ENCODE measurements at places on chromosomes 5 and 9.

DNA sequence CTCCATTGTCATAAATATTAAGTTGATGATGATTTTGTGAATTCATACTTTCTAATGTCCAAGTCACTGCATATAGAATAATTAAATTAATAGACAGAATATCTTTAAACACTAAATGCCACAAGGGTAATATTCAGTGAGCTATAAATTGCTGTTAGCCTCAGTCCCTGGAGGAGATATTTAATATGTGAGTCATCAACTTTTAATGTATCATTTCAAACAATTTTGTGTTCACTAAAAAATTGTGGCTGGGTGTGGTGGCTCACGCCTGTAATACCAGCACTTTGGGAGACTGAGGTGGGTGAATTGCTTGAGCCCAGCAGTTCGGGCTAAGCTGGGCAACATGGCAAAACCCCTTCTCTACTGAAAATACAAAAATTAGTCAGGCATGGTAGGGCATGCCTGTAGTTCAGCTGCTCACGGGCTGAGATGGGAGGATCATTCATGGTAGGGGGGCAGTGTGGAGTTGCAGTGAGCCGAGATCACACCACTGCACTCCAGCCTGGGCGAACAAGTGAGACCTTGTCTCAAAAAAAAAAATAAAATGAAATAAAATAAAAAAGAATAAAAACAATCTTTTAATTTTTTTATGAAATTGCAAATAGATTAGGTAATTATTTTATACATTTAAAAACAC lies 717.3 kb upstream of the CHD1 start:
- DNase-seq: no peak

- no peak for DNase-seq
Measured at GRCh38 chr5:160285316-160285715, 27.0 kb downstream of the CCNJL start.

GRCh38 chr5:1050423-1051365 lies 42.1 kb downstream of the NKD2 start:
- DNase-seq: no peak

GRCh38 chr5:93343570-93343969 lies 237.4 kb downstream of the NR2F1-AS1 start:
- no peak for DNase-seq

DNA sequence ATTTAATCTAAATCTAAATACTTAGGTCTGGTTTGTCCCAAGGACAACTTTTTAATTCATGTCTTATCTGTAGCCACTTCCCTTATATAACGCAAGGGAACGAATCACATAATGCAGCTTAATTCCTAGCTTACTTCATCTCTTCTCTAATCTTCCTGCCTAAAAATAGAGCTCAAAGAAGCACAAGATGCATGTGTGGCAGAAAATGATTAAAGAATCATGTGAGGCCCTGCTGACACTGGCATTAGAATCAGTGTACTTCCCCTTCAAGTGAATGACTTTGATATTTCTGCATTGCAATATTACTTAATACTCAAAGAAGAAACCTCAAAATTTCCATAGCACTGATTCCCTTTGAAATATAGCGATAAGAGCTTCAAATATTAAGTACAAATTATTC lies 317.9 kb upstream of the FTMT start:
- DNase-seq: no peak

All from trophoblast cell (in vitro differentiated cells and primary cell).